ENCODE measurements at places on chromosomes 2 and 18. TPM values are rescaled to one million over a fixed set of nuclear protein-coding genes. Genes with fewer than 3 reads are reported as not detected.

GRCh38 chr18:25189391-25190185 lies 162.4 kb downstream of the ZNF521 start:
- peaks cover under 1% of the 10 kb centered on the region for H3K36me3 ChIP-seq
- no peaks in the 10 kb centered on the region for H3K27me3 ChIP-seq
- no peak overlapping the region for H3K4me3 ChIP-seq
- H3K27ac ChIP-seq = no peak overlapping the region
- peaks cover 7% of the 10 kb centered on the region for H3K4me1 ChIP-seq

Gene SCRN3
- total RNA-seq = 47.6 TPM

Gene PSMD1
- total RNA-seq = 90.5 TPM

GRCh38 chr2:203799908-203800307 lies 67.7 kb upstream of the CTLA4 start:
- no peak for DNase-seq
- H3K27me3 ChIP-seq = no peaks in the 10 kb centered on the region
- no peaks in the 10 kb centered on the region for H3K36me3 ChIP-seq
- H3K4me3 ChIP-seq = no peak overlapping the region
- no peaks in the 10 kb centered on the region for H3K4me1 ChIP-seq

DNA sequence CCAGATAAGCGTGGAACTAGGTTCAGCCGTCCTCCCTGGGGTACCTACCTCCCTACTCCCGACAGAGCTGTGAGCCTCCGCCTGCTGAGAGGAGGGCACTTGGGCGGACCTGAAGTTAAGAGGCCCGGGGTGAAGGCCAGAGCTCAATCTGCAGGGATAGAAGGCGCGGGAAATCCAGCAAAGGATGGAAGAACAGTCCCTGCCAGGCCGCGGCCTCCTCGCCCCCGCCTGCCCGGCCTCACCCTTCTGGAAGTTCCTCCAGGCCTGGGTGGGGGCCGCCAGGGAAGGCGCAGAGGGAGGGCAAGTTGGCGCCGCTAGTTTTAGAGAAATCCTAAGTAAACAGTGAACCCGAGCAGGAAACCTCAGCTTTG lies 13.0 kb downstream of the EN1 start:
- peaks cover 16% of the 10 kb centered on the region for H3K4me1 ChIP-seq
- H3K27me3 ChIP-seq = peaks cover 100% of the 10 kb centered on the region
- H3K36me3 ChIP-seq = no peaks in the 10 kb centered on the region
- DNase-seq = no peak
- no peak overlapping the region for H3K27ac ChIP-seq
- no peak overlapping the region for H3K4me3 ChIP-seq

DNA sequence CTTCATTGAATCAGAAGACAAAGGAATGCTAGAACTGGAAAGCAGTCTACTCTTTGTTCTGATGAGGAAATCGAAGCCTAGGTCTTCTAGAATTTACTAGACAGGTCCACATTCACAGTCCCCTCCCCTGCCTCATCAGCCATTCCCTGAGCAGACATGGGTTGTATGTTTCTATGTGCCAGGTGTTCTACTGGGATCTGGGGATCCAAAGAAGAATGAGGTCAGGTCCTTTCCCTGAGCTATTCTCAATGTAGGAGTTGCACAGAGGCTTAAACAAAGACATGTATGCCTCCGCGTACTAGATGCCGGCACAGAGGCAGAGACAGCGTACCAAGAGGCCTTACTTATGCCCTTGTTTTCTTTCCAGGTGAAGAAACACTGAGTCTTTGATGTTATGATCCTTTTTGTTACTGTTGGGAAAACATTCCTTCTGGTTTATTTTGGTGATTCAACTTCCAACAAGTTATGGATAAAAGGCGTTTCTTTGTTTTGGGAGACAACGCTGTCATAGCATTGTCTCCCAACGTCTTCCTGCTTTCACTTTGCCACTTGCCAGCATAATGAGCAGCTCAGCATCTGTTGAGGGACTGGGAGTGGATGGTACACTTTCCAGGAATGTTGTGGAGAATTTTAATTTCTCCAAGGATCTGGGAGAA lies 174.4 kb downstream of the ALPK2 start:
- H3K27ac ChIP-seq = peak overlapping the region; percentile 49
- no peak overlapping the region for H3K4me3 ChIP-seq
- no peak for DNase-seq

DNA sequence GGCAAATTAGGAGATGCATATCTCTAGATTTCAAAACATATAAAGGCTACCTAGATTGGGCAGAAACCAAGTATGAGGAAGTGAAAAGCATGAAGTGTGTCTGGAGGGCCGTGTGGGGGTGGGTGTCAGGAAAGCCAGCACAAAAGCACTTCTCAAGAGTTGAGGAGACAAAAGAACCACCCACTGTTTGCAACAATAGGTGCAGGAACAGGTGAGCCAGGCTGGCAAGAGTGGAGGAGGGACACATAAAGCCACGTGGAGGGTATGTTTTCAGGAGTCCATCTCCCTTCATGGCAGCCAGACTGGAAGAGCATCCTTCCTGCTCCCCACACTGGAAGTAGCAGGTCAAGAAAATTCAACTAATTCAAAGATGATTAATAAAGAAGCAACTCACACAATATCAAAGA lies 96.4 kb downstream of the CERS6 start:
- no peak for DNase-seq
- no peak overlapping the region for H3K27ac ChIP-seq
- H3K4me3 ChIP-seq = no peak overlapping the region
- no peaks in the 10 kb centered on the region for H3K27me3 ChIP-seq
- H3K4me1 ChIP-seq = peaks cover 7% of the 10 kb centered on the region

GRCh38 chr2:101942851-101943250 lies 48.9 kb upstream of the IL1R2 start:
- H3K27ac ChIP-seq = no peak overlapping the region
- H3K36me3 ChIP-seq = no peaks in the 10 kb centered on the region
- H3K4me1 ChIP-seq = no peaks in the 10 kb centered on the region

DNA sequence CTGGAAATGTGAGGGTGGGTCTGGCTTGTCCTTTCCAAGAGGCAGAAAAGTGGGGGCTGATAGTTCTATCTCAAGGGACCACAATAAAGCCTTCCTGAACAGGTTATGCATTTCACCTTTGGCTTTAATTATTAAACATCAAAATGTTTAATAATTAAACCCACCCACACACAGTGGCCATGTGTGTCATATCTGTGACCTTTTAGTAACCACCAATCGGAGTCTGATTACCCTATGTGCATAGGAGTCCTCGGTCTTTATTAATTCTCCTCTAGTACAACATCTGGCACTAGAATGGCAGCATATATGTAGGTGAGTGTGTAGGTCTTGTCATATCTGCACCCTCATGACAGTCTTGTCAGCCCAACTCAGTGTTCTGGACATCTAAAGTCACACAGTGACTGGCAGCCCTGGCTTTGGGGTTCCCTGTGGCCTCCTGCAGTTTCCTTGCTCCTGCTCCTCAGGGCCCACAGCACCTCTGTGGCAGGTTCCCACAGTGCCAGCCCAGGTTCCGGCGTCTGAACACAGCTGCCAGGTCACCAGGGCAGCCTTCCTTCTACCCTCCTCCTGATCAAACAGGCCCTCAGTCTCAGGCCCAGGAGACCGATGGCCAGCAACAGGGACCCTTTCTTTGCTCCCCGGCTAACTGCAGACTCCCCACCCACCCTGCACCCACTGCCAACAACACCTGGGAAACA lies 100.9 kb downstream of the MTCL1 start:
- peaks cover 8% of the 10 kb centered on the region for H3K4me1 ChIP-seq
- no peaks in the 10 kb centered on the region for H3K36me3 ChIP-seq
- no peaks in the 10 kb centered on the region for H3K27me3 ChIP-seq
- H3K4me3 ChIP-seq = no peak overlapping the region
- no peak overlapping the region for H3K27ac ChIP-seq

DNA sequence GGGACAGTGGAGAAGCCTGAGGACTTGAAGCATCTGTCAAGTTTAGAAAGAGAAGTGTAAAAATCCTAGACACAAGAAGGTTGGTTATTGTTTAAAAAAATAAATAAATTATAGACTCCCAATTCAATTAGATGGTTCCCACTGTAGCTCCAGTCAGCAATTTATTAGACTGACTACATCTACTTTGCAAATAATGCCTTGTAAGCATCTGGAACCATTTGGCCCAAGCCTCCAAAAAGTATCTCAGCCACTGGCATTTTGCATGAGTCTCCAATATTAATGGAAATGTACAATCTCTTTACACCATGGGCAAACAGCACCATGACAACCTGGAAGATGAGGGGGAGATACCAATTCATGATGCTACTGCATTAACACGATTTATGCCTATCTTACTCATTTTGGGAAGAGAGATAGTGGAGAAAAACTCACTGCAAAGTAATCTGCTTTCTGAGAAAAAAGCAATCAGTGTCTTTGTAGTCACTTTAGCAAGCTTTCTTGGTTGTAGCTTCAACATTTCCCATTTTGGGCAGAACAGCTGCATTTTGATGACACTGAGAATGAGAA lies 2.8 kb downstream of the NYAP2 start:
- no peaks in the 10 kb centered on the region for H3K4me1 ChIP-seq
- H3K36me3 ChIP-seq = no peaks in the 10 kb centered on the region
- H3K4me3 ChIP-seq = no peak overlapping the region
- no peak for DNase-seq

DNA sequence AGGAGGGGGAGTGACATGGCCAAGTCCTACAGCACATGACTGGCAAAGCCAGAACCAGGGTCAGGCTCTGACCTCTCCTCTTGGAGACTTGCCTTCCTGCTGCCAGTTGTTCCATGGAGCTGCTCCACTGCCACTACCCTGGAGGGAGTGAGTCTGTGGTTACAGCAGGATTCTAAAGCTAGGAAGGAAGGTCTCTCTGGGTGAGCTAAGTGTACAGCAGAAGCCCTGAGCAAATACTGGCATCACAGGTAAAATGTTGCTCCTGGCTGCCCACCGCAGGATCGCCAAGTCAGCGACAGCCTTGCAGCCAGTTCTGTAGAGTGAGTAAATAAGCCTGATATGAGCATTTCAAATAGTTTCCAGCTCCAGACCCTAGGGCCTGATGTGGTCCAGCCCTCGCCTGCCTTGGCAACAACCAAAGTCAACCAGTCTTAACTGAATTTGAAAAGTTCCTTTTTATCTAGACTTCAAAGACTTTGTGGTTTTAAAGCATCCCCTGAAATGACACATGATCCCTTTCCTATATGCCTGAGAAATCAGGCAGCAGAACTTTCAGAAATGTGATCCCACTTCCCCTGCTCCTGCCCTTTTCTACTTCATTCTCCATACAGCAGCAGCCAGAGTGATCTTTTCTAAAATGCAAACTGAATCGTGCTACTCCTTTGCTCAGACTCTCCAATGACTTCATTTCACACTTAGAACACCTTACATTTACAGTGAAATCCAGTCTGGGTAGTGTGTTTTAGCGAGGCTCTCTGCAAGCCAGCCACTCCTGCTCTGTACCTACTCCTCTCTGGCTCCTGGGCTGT lies 114.3 kb downstream of the MGAT5 start:
- DNase-seq = no peak
- H3K27me3 ChIP-seq = no peaks in the 10 kb centered on the region
- H3K4me3 ChIP-seq = no peak overlapping the region
- H3K36me3 ChIP-seq = peaks cover 7% of the 10 kb centered on the region
- peaks cover 76% of the 10 kb centered on the region for H3K4me1 ChIP-seq

DNA sequence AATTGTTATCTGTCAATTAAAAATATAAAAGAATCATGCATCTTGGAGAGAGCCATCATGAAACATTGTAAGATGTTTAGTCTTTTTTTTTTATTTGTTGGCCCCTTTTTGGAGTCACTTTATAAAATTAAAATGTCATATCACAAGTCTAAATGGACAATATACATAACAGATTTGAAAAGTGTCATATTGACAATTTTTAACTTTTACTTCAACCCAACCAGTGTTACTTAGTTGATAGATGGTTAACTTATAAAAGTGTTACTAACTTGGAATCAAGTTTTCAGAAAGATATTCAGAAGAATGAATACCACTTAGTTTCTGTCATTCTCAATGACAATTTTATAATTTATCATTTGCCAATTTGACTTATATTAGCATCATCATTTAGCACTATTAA lies 218.3 kb downstream of the OTX1 start:
- no peak overlapping the region for H3K27ac ChIP-seq
- no peak for DNase-seq
- H3K36me3 ChIP-seq = no peaks in the 10 kb centered on the region

Gene TMEM198
- total RNA-seq = 2.5 TPM

- no peak for DNase-seq
- H3K27ac ChIP-seq = no peak overlapping the region
- peaks cover 72% of the 10 kb centered on the region for H3K4me1 ChIP-seq
- peaks cover 100% of the 10 kb centered on the region for H3K27me3 ChIP-seq
- H3K4me3 ChIP-seq = peak overlapping the region; percentile 16
- no peaks in the 10 kb centered on the region for H3K36me3 ChIP-seq
These were observed 5.0 kb downstream of the SP9 start for GRCh38 chr2:174339561-174340399.

Gene ACKR3
- total RNA-seq = 39.3 TPM

- no peak overlapping the region for H3K4me3 ChIP-seq
- no peak for DNase-seq
- no peak overlapping the region for H3K27ac ChIP-seq
- no peaks in the 10 kb centered on the region for H3K27me3 ChIP-seq
- no peaks in the 10 kb centered on the region for H3K36me3 ChIP-seq
These were observed 258.8 kb downstream of the ZNF407 start for GRCh38 chr18:74856434-74856833.

- peak within 1 kb of the TSS; percentile 72 for H3K4me3 ChIP-seq
- peak; percentile 44 for DNase-seq
- peaks cover 22% of the 10 kb centered on the region for H3K4me1 ChIP-seq
- H3K27me3 ChIP-seq = peaks cover 77% of the 10 kb centered on the region
- no peak within 1 kb of the TSS for H3K27ac ChIP-seq
These were observed at the start of gene GALNT14 for GRCh38 chr2:31138037-31138962. TSS of gene GALNT14 (minus strand) at chr2:31138440. CDS start at chr2:31138086, 354 bp downstream.

DNA sequence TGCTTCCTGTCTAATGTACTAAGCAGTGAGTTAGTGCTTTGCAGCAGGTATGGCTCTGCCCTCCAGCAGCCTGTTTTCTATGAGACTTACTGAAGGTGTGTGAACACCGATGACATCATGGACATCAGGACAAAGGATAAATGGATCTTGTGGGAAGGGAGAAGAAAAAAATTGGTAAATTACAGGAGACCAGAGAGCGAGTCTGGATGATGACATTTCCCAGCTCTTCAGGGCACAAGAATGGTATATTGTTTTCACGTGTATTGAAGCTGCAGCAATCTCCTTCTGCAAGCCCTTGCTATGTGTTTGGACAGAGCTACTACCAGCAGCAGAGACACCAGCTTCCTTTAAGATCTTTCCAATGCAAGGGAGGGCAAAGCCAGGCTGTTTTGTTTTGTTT lies 47.2 kb downstream of the DCC start:
- no peak for DNase-seq
- H3K36me3 ChIP-seq = no peaks in the 10 kb centered on the region
